ENCODE measurements at places on chromosomes 2 and 18.

DNA sequence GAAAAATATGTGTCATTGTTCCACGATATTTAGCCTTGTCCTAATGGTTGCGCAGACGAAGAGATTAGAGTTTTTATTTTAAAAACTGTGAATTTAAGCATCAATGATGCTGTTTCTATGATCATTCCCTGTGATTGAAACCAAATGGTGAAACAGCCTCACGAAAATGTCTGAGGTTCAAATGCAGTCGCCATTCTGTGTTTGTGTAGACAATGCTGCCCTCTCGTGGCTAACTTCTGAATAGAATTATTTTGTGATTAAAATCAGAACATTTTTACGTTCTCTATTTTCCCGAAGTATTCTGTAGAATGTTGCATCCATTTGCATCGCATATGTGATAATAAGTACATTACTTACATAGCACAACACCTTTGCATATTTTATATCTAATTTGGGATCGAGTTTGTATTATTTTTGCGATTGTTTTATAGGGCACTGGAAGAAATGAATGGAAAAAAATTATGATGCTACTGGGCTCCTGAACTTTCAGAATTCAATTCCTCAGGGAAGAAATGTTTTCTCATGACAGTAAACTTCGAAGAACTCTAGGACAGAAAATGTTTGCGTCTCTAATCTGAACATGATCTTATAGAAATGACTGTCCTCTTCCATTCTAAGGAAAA lies 54.8 kb upstream of the CREB1 start:
- peak; percentile 13 for DNase-seq

GRCh38 chr2:88530081-88530480 lies 77.6 kb upstream of the FOXI3 start:
- DNase-seq: no peak

DNA sequence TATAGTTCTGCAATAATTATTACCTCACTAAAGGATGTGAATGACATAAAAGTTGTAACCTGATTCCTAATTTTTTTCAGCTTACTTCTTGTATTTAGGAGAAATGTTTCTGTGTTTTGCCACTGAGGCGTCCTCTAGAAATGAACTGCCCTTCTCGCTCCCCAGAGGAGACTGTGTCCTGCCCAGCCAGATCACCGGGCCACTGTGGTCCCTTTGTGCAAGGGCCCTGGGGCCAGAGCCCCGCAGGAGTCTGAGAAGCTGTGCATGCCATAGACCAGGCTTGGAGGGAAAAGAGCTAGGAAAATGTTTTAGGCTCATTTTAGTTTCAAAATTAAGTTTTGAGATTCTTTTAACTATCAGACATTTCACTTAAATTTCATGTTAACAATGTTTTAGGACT lies 31.1 kb upstream of the LDLRAD4 start:
- DNase-seq: no peak

- no peak for DNase-seq
Observed at GRCh38 chr18:63160172-63160995, 159.2 kb downstream of the BCL2 start.

- DNase-seq: no peak
Observed at GRCh38 chr2:239253701-239254436, 147.0 kb downstream of the HDAC4 start.

DNA sequence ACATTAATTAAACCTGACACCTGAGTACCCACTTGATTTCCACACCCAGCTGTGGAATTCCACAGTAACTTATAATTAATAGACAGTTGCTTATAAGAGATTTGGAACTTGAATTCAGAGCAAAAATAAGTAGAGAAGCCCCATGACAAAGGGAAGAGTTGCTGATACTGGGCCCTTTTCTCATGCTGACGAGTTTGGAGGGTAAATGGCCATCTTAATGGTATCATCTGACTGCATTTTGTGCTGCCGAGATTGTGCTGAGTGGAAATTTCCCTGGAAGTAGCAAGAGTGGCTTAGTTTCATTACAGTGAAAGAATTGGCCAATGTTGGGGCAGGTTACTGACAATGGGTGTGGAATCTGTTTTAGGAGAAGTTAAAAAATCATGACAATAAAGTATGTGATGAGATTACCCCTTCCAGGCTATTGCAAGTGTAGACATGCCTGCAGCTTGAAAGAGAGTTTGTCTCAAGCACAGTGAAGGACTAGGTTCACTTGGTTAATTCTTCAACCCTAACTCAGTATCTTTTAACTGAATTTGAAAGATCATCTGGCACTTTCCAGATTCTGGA lies 49.9 kb downstream of the VSNL1 start:
- no peak for DNase-seq

GRCh38 chr2:9952856-9953503 lies 1.5 kb downstream of the GRHL1 start:
- no peak for DNase-seq

GRCh38 chr2:237714690-237715458 lies 83.7 kb upstream of the RBM44 start:
- no peak for DNase-seq

GRCh38 chr2:226791056-226791486 lies 8.5 kb downstream of the IRS1 start:
- no peak for DNase-seq

DNA sequence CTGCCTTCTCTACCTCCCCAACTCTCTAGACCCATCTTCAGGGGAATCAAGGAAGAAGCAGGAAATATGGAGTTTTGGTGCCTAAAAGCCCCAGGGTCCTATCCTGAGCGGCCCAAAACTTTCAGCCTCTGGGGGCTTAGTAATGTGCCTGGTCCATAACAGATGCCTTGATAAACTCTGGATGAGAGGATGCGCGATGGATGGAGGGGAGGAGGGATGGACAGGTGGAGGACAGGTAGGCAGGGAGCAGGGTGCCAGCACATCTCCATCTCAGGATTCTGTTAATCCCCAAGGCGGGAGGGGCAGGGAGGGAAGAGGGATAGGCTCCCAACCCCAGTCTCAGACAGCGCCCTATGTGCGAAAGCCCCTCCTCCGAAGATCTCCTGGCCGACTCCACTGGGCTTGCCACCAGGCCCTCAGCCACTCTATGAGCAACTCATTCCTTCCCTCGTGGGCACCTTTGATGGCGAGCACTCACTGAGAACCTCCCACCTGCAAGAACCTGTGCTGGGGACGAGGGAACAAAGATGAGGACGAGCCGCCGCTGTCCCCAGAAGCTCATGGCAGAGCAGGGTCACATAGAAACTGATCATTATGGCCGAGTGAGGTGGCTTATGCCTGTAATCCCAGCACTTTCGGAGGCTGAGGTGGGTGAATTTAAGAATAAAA lies 23.1 kb downstream of the HS1BP3 start:
- no peak for DNase-seq

DNA sequence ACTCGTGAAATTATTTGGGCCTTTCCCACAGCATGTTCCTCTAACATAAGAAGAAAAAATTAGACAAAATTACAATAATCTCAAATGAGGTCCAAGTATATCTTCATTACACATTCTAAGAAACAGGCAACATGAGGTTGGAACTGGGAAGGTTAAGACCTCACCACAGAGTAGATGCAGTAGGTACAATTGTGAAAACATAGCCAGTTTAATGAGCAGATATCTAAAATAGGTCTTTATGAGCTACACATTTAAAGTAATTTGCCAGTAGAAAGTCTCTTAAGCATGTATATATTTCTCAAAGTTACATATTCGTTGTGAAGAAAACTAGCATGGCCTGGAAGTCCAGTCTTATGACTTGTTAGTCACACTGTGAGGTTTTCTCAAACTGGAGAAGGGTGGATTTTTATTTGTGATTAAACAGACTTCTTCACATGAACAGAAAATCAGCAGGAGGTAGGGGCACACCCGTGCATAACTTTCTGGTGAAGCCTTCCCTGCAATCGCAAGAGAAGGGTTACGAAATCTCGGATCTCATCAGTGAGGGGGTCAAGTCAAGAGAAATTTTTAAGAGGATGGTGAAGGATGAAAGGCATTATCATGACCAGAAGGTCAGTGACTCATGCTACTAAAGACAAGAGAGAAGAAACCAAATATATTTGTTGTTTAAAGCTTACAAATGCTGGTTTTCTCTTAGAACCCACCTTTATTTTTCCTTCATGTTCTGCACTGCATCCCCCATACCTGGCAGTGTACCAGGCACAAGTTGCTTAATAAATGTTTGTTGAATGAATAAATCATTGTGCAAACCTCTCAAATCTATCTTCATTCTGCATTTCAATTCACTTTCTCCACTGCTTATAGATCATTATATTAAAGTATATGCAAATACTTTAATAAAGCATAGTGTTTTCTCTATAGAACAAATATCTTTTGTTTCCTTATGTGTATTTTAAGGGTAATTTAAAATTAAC lies 5.1 kb upstream of the RAB27B start:
- no peak for DNase-seq

- no peak for DNase-seq
Observed at GRCh38 chr2:16625759-16626158, 39.9 kb downstream of the CYRIA start.

DNA sequence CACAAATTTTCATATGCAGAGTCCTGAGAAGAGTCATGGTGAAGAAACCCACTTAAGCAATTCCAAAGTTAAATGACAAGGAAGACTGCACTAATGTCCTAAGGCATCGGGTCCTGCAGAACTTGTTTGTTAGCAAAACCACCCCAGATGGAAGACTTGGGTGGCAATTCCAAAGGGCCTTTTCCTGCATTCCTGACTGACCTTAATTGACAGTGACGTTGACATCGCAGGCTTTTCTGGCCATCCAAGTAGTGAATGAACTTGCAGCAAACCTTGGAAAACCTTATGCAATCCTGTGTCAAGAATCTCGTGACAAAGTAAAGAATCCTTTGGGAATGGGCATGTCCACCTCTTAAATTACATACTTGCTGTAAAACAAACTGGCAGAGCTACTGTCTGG lies 112.5 kb upstream of the SH3BP4 start:
- DNase-seq: no peak

DNA sequence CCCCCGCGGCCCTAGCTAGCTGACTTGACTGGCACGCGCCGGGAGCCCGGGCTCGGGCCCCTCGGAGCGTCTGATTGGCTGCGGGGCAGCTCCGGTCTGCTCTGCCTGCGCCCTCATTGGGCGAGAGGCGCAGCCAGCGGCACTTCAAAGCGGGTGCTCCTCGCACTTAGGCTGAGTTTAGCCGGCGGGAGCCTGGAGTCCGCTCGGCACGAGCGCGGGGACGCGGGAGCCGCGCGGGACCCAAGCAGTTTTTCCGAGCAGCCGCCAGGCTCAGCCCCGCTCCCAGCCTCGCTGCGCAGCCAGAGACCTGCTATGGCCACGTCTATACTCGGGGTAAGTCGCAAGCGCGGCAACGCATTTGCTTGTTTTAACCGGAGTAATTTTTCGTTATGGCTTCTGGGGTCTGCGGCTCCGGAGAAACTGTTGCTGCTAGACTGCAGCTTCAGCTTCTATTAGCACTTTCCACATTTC lies at the start of gene SP9:
TSS of gene SP9 (plus strand) at position 174 of the 471 bp plus-strand sequence. CDS start at position 313, 139 bp downstream.
- DNase-seq: no peak

GRCh38 chr2:25088817-25089516 lies 47.1 kb downstream of the EFR3B start:
- no peak for DNase-seq

DNA sequence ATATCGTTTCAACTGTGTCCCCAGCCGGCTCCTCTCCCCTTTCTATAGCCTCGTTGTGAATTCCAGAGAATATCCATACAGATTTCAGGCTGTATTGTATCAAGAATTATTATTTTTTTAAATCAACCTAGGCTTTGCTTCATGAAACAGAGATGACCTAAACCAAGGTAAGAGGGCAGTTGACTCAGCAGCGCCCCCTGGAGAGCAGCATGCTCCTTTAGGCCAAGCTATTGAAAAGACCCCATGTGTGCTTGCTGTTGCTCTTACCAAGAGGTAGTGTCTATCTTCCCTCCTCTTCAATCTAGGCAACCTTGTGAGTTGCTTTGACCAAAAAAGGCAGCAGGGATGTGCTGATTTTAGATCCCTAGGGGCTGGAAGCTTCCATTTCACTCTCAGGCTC lies 426.7 kb upstream of the SMIM21 start:
- no peak for DNase-seq

DNA sequence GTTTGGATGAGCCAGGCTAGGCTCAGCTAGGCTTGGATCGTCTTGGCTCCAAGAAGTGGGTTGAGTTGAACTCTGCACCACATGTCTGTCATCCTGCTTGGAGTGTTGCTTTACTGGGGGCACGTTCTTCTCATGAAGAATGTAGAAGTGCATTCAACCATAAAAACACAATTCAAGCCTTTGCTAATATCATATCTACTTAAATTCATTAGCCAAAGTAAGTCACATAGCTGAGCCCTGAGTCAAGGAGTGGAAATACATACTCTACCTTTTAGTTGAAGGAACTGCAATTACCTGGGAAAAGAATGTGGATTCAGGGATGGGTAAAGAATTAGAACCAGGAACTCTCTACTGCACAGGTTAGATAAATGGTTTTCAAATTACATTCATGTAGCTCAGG lies 360.4 kb upstream of the KCNH7 start:
- DNase-seq: no peak

DNA sequence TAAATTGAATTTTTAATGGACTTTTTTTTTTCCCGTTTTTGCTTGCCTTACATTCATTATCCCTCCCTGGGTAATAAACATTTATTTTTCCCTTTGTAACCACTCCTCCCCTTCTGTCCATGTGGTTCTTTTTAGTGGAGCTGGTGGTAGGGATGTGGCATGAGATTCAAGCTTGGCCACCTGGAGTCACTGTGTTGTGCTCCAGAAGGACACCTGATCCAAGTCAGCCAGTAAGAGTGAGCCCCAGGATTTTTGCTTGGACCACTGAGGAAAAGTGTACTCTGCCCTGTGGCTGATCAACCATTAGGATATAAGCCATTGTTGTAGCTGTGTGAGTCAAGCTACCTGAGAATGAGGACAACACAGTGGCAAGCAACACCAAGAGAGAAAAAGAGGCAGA lies 11.1 kb upstream of the ACTR3 start:
- no peak for DNase-seq

GRCh38 chr2:168169097-168169745 lies 78.2 kb downstream of the STK39 start:
- DNase-seq: no peak

DNA sequence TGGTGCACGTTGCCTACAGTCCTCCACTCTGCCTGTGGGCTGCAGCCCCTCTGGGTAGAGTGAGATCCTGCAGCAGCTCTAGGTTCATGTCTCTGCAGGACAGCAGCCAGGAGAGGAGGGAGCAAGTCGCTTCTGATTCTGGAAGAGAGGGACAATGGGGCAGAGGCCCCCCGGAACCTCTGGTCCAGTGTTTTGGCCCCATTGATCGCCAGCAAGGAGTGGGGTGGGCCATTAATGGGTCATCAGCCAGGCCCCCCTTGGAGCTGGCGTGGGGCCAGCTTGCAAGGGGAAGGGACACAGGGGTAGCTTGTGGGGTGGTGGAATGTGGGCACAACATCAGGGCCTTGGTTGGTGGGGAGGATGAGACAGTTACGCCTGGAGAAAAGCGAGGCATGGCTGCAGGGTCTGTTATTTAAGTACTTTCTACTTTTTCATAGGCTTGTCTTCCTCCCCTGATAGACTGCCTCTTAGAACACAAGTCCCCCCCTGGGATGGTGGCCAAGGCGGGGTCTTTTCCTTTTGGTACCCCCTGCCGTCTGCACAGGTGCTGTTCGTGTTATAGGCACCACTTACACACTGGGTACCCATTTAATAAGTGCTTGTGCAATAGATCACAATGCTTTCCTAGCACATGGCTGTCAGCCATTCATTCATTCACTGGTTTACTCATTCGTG lies 44.6 kb downstream of the INHBB start:
- DNase-seq: no peak

GRCh38 chr18:57846258-57846657 lies 43.1 kb upstream of the ATP8B1 start:
- DNase-seq: no peak
